ENCODE measurements at places on chromosomes 3 and 15.

DNA sequence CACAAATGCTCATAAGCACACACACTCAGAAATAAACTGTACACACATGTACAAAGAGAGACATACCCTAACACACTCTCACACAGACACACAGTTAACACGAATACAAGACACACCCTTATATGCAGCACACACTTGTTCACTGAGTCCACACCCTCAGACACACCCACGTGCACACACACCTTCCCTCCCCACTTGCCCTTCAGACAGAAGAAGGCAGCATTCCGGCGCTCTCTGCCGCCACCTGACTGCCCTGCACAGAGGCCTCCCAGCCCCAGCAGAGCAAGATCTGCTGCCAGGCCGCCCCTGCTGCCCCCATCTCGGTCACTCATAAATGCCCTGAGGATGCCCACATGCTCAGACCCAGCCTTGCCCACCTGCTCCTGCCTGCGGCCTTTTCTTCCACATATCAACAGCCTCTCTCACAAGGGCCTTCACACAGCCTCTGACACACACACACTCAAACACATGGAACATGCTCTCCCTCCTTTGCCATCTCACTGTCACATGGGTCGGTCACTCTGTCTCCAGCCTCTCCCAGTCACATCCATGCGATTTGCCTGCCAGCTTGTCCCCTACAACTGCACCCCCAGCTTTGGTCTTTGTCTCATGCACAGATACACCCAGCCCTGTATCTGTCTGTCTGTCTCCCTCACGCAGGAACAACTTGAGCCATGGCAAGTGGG, 71.1 kb downstream of the EPHB3 start:
- DNase-seq: peak; percentile 39

- DNase-seq: no peak
Measured at GRCh38 chr3:21913791-21914190, 162.8 kb upstream of the ZNF385D start.

GRCh38 chr15:77487469-77487842, 66.8 kb downstream of the HMG20A start:
- DNase-seq: no peak

GRCh38 chr15:66839506-66840112, 137.6 kb downstream of the SMAD6 start:
- DNase-seq: peak; percentile 6

DNA sequence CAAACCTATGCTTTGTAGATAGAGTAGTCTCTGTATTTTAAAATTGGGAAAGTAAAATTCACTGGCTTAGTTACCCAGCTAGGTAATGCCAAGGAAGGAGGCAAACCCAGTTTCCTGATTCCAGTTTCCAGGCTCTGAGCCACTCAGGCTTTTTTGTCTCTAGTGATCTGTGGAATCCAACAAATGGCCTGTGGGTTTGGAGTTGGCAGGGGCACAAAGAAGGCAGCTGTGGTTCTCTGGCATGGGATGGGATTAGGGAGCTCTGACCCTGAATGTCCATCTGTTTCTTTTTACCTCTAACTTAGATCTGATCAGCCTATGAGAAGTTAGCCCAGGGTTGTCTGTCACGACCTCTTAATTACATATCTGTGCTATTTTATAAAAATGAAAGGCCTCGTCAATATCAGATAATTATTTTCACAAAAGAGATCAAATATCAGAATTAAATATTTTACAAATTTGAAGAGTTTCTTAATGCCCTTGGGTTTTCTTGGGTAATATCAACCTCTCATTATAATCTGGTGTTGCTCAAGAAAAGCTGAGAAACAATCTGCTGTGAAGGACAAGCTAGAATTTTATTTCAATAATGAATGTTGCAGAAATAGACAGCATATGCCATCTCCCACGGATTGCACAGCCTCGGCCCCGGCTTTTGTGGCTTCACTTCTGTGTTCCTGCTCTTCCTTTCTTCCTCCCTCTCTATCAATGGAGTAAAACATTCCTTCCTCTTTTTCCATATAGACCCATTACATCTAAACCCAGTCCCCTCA, 63.7 kb upstream of the DAZL start:
- DNase-seq: no peak

GRCh38 chr15:51830276-51830806, 888 bp downstream of the TMOD3 start:
- no peak for DNase-seq

DNA sequence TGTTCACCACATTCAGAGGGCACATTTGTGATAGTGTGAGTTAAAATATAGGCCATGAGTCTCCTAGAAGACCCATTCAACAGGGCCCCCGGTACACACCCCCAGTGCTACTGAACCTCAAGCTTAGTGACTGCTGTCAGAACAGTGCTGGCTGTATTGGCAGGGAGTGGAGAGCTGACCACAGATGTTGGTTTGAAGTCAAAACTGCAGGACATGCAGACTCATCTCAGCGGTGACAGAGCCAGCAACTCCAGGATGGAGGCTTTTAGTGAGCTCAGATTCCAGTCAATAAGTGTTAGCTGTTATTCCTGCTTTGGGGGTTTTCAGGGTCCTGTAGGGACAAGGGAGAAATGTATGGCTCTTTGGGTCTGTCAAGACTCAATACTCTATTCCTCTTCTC, 29.1 kb downstream of the PRR20G start:
- DNase-seq: no peak

DNA sequence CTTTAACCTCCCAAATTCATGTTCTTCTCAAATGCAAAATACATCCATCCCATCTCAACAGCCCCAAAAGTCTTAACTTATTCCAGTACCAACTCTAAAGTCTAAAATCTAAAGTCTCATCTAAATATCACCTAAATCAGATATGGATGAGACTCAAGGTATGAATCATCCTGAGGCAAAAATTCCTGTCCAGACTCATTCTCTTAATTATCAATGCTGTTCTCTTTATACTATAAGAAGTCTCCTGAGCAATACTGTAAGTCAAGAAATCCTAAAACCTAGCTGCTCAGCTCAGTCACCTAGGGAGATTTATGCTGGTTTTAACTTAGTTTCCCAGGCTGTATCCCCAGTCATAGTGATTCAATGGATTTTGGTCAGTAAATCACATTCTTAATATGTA, 11.1 kb downstream of the RAD18 start:
- DNase-seq: no peak

GRCh38 chr3:197327701-197328100, 29.3 kb upstream of the DLG1 start:
- DNase-seq: no peak

DNA sequence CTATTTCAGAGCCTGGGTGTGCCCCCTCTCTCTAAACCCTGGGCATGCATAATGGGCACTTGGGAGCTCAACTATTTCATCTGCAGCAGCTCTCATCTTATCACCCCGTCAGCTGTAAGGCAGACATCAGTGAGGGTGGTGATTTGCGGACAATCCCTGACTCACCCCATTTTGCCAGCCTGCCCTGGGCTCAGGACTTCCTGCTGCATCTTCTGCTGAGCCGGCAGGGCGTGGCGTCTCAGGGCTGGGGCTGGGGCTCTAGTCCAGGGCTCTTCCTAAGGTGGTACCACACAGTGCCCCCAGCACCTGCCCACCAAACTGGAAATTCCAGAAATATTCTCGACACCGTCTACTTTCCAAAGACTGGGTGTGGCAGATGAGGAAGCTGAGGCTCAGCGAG, 925 bp upstream of the PSTPIP1 start:
- DNase-seq: peak; percentile 93

GRCh38 chr15:62899090-62899493, 143.5 kb upstream of the TPM1 start:
- no peak for DNase-seq

- DNase-seq: no peak
Measured at GRCh38 chr15:47908486-47908885, 191.2 kb downstream of the SEMA6D start.

- no peak for DNase-seq
Measured at GRCh38 chr3:174439331-174440252, 419.5 kb upstream of the NAALADL2 start.

GRCh38 chr15:78866803-78867202, 5.9 kb upstream of the MORF4L1 start:
- no peak for DNase-seq

- no peak for DNase-seq
Measured at GRCh38 chr15:22939652-22940061, 40.5 kb downstream of the CYFIP1 start.

DNA sequence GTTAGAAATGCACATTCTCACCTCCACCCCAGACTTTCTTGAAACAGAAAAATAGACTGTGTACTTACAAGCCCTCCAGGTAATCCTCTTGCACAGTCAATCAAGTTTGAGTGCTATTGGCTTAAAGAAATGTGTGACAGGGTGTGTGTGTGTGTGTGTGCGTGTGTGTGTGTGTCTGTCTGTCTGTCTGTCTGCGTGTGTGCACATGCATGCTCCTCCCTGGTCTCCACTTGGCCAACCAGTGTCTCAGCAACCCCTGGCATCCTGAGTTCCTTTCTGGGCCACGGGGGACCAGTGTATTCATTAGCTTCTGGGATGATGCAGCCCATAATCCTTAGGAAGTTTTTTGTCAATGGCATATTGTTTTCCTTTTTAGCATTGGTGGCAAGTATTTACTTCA, 128.8 kb upstream of the IL12A start:
- no peak for DNase-seq

DNA sequence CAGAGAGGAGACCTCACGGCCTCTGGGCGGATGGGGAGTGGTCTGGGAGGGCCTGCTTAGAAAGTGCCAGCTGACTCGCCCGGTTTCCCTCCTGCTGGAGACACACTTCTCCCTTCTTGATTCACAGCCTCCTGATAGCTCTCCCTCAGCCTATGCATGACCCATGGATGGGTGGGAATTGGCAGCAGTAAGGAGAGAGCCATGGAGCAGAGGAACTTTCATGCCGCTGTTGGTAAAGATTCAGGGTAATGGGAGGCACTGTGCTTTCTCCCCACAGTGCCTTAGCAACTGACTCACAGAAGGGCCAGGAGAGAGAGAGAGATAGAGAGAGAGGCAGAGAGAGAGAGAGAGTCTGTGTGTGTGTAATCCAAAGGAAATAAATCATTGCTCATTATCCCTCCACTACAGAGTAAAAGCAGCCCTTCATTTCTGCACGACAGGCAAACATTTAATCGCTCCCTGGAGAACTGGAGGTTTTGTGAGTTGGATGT, 82.8 kb downstream of the SEMA5B start:
- peak; percentile 61 for DNase-seq

- DNase-seq: no peak
Measured at GRCh38 chr15:88603885-88604284, 17.3 kb upstream of the AEN start.

DNA sequence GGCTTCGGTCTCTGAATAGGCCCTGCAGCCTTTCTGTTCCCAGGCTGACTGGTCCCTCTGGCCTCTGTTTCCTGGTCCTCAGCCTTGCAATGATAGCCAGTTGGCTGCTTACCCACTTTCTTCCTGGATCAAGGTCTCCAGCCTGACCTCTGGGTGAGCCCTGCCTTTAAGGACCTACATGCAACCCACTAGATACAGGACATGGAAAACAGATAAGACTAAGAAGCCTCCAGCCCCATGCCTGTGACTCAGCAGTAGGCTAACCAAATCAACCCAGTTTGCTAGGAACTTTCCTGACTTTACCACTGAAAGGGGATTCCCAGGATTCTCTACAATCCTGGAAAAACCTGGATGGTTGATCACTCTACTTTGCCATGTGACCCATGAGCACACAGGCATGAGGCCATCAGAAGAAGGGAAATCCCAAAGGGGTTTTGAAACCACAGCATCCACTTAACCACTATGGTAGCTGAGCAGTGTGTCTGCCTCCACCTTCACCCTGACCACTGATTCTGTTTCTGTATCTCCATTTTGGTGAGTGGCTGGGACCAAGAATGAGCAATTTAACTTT, 188.1 kb downstream of the CHST2 start:
- DNase-seq: no peak

DNA sequence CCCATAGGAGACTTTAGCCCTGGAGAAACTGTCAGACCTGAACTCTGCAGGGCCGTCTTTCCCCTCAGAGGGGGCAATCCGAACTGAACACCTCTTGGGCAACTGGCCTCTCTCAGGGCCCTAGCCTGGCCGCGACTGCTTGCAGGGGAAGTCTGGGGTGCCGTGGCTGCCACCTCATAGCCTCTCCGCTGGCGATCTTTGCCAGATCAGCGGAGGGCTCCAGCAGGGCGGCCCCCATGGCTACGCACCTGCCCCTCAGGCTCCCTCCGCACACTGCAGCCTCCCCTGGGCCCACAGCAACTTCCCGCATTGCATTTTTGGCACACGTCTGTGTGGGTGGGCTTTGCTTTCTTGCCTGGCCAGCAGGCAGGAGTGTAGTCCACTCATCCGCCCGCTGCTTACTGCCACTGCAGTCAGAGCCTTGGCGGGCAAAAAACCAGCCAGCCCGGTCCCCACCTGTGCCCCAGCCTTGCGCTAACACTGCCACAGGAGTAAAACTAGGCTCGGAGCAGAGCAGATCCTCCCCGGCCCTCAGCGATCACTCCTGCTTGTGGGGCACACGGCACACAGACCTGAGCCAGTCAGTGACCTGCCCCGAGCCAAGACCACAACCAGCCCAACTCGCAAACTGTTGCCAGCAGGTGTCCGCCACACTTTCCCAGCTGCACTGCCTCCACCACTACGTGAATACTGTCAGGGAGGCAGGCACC, 266.8 kb upstream of the CBLB start:
- DNase-seq: peak; percentile 56

GRCh38 chr15:90870354-90871138, 2.2 kb downstream of the FURIN start:
- no peak for DNase-seq

DNA sequence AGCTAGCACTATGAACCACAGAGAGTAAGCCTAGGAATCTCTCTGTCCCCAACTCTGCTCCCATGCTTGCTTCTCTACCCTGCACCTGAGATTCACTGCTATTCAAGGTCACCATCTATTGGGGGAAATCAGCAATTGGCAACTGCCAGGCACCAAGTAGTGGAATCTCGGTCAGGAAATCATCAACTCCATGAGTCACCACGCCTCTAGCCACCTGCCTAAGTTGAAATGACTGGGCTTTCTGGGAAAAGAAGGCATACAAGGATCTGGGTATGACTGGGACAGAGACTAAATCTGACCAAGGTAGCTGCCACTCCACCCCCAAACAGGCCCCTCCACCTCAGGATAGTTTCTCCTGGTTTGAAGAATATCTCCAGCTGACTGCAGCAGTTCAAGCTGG, 464.1 kb upstream of the CBLB start:
- no peak for DNase-seq

- DNase-seq: no peak
Measured at GRCh38 chr3:16940769-16941700, 56.3 kb downstream of the PLCL2 start.

- no peak for DNase-seq
Measured at GRCh38 chr3:148331081-148331846, 366.4 kb upstream of the AGTR1 start.

DNA sequence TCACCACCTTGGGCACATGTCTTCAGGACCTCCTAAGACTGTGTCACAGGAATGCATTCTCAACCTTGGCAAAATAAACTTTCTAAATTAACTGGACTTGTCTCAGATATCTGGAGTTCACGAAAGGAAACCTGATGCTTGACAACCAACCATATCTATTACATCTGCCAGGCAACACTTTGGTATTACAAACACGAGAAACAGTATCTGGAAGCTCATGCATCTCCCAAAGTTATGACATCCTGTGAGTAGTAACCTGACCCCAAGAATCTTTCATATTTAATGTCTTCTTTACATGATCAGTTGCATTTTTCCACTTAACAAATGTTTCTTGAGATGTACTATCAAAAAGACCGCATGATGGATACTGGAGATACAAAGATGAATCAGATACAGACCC, 465.3 kb upstream of the AGTR1 start:
- DNase-seq: no peak
